ENCODE measurements at places on chromosomes 3 and 15.

- no peak for DNase-seq
Observed at GRCh38 chr3:124142389-124142970, 150.6 kb upstream of the ROPN1 start.

DNA sequence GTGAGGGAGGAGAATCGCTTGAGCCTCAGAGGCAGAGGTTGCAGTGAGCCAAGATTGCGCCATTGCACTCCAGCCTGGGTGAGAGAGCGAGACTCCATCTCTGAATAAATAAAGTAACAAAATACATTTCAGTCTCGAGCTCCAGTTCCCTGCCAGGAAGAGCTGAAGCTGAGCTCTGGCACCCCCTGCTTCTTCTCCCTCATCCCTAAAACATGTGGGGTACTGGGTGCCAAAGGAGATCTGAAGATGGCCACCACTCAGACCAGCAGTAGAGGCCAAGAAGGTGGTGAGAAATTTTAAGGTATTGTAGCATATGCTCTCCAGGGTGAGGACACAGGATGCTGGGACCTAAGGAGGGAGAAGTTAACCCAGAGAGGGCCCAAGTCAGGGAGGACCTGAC is 75.0 kb upstream of the CGNL1 start:
- no peak for DNase-seq

DNA sequence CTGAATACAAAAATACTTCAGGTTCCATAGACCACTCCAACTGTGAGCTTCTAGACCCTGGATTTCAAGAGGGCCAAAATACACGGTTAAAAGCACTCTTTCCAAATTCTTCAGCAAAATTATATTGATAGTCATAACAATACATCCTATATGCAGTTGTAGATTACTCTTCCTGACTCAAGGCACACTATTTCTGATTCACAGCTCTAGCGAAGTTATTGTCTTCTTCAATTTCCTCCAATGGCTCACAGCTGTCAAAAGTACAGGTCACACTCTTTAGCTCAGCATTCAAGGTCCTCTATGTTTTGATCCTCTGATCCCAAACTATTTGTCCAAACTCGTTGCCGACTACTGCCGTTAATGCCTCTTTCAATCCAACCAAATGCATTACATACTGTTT is 13.5 kb upstream of the CCDC80 start:
- DNase-seq: no peak

DNA sequence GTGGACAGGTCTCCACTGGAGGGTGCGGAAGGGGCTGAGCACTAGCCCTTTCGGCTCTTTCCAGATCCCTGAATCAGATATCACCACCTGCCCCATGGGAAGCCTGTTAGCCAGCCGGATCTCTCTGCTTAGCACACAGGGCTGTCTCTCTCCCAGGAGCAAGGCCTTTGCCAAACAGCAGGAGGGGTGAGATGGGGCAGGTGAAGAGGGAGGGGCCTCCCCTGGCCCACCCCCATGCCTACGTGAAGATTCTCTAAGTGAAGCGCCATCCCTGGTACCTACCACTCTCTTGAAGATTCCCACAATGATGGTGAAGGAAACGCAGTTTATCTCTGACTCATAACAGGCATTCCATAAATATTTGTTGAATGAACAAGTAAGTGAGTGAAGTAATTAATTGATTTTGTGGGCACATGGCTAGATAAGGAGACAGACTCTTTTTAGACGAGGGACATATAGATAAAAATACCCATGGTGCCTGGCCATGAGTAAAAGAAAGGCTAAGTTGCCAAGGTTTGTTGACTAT is 19.6 kb upstream of the HCN4 start:
- no peak for DNase-seq

DNA sequence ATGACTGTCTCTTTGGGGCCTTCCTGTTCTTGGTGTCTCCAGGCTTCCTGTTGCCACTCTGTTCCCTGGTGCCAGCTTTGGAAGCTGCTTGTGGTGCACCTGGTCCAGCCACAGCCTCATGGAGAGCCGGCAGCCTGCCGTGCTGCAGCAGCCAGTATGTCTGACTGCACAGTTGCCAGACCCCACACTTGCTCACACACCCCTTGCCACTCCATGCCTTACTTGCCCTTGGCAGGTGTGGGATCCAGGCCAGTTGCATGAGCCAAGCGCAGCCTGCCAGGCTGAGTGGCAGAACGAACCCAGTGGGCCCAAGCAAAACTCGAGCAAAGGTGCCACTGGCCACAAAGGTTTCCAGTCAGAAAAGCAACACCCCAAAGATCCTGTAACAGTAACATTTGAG is 309.2 kb downstream of the DOCK3 start:
- DNase-seq: no peak

DNA sequence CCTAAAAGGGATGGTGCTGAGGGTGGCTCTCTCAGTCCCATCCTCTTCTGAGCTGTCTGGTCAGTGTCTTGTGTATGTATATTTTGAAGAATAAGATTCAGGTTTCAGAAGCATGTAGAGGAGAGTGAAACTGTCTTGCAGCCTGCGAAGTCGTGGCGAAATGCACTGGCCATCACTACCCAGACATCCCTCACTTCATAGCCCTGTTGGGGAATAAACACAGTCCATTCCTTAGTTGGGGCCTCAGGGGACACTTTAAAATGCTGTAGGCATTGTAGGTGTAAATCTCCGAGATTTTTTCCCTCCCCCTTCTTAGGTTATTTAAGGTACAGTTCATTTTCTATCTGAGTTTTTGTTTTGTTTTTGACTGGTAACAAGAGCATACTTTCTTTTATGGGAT is 93.8 kb downstream of the DNASE1L3 start:
- no peak for DNase-seq

GRCh38 chr3:42013691-42014457 is 52.0 kb upstream of the ULK4 start:
- DNase-seq: no peak

DNA sequence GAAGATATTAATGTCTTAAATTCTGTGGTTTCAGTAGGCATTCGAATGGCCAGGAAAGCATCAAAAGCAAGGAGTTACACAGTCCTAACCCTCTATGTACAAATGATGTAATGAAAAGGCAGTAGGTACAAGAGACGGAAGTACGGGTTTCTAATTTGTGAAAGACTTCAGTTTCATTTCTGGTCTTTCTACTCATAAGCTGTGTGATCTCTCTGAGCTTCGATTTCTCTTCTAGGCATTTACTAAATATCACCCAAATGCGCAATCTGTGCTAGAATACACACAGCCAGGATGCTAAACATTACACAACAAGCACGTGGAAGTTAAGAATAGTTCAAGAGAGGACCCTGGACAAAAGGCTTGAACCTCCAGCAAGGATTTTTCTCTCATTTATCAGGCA is 17.9 kb upstream of the STIMATE start:
- no peak for DNase-seq

- DNase-seq: no peak
Observed at GRCh38 chr3:99870712-99871111, 53.0 kb downstream of the CMSS1 start.

DNA sequence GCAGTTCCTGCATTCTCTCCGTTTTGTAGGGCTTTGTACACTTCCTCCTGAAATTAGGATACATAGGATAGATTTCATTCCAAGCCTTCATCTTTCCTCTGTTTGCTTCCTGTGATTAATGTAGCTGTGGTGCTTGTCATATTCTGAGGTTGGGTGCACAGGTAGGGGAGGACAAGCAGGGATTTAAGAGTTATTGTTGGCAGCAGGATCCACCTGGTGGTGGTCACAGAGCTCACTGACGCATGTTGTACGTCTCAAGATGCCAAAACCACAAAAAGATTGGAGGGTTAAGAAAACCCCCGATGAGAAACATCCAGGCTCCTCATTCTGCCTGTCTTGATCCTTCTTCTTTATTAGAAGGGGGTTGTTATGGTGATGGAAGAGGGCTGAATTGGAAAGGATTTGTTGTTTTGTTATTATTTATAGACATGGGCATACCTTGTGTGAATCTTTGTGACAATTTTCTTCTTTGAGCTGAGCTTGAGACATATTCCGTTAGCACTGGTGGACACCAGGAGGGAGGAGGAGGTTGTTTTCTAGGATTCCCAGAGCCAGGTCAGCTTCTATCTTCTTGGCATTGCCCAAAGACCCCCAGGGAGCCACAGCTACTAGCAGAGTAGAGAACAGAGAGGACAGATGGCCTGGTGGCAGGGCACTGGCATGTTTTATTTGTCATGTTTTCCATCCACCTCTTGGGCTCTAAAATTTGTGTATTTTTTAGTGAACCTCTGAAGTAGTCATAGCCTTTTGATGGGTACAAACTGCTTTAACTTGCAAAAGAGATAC is 57.7 kb upstream of the LARS2 start:
- no peak for DNase-seq

DNA sequence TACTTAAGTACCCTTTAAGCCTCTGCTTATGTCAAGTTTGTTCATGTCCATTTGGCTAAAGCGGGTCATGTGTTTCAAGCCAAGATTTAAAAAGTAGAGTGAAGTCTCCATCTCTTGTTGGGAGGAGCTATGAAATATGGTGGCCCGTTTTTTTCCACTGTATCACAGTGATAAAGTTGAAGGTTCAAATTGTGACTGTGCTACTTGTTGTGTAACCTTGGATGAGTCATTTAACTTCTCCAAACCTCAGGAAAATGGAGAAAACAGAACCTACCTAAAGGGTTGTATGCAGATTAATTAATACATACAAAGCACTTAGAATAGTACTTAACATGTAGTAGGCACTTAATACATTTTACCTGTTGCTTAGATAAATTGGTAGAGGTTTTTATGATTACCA is 43.4 kb downstream of the SNAPC5 start:
- no peak for DNase-seq

- DNase-seq: no peak
Observed at GRCh38 chr15:93366387-93367100, 277.5 kb upstream of the RGMA start.

DNA sequence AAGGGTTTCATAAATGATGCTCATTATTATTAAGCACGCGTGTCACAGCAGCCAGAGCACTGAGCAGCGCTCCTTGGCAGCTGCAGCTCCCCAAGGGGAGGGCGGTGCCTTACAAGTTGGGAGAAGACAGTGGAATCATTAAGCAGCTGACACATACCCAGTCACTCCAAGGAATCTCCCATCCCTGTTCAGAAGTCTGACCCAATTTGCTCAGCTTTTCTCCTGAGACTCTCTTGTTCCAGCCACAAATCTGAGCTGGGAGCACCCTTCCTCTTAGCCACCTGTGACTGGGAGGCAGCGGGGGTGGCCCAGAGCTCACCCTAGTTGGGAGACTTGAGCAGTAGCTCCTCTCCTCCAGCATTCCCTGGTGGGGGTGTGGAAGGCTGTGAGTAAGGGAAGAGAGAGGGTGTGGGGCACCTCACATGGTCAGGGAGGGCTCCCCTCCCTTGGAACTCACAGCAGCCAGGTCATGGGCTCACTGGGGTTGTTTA is 64.3 kb downstream of the DUT start:
- no peak for DNase-seq

DNA sequence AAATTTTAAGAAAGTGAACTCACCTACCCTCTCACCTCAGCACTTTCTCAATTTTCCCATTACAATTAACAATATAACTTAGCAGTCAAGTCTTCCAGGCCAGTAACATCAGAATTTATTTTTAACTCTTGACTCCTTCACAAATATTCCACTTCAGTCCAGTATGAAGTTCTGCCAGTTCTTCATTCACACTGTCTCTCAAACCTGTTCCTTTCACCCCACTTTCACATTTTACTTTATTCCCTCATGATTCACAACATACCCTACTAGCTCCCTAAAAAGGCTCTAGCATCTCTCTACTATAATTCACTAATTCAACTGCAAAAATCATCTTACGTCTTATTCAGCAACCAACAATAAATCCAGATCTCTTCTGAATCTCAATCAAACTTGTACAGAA is 3.8 kb downstream of the GSK3B start:
- peak; percentile 9 for DNase-seq

GRCh38 chr3:15894382-15894781 is 96.6 kb upstream of the ANKRD28 start:
- no peak for DNase-seq

- no peak for DNase-seq
Observed at GRCh38 chr15:62880278-62880677, 162.3 kb upstream of the TPM1 start.

- DNase-seq: peak; percentile 48
Observed at GRCh38 chr3:94036909-94037507, 8.6 kb upstream of the STX19 start.

GRCh38 chr3:146020969-146021368 is 140.0 kb downstream of the PLOD2 start:
- peak; percentile 12 for DNase-seq

DNA sequence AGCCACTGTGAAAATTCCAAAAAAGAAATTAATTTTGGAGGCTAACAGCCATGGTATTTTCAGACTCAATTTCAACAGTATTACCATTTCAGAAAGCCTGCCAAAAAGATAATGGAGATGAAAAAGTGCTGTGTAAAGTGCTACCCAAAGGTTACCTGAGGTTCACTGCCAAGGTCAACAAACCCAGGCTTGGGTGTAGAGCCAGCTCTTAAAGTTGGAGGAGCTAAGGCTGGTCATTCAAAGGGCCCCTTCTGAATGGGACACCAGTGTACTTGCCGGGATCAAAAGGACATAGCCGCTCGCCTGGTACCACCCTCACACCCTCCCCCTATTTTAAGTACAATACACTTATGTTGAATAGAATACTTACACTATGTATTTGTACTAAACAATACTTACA is 64.5 kb downstream of the ETV5 start:
- no peak for DNase-seq

- DNase-seq: no peak
Observed at GRCh38 chr3:99119385-99119784, 217.9 kb upstream of the DCBLD2 start.

DNA sequence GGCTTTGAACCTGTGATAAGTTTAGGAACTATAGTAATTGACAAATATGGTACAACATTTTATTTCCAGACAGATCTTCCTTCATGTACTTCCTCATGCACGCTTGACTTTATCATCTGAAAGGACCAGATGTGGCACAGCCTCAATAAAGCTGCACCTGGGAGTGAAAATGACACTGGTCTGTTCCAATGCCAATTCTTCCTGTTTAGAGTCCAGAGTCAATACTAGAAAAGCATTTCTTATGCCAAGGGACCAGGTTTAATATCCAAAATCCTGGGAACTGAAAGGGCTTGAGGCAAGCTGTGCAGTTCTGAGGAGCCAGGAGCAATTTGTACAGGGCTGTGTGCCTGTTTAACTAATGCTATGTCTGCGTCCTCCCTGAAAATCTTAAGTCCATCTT is 15.3 kb downstream of the DPH6 start:
- no peak for DNase-seq

DNA sequence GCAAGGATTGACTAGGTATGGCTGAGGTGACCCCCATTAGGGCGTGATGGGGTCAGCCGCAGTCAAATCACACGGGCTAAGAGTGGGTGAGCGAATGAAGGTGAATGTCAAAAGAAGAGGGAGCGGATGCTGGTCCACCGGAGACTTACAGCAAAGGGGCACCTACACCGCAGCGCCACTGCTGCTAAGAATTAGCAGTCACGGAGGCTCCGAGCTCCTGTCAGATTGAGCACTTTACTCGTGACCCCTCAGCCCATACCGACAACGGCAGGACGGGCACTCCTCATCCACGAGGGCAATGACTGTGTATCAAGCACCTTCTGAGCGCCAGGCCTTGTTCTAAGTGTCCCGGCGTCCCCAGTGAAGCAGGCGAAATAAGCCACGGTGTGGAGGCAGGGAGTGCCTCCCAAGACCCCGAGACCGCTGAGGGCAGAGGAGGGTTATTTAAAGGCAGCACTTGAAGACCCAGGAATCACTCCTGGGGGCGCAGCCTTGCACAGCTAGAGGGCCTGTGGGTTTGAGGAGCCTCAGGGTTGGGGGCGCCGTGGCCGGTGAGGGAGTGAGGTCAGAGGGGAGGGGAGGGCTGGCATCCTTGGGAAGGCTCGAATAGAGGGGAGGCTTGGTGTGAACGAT is 61.6 kb upstream of the GATA2 start:
- no peak for DNase-seq

Measured in NAMALWA (cell line).